ELR (cell line): ENCODE measurements at places on chromosomes 16 and 17.
A peak's percentile ranks its signal among the peaks of the same experiment; 100 is the strongest.

- DNase-seq: no peak
Measured at GRCh38 chr17:28888832-28889231, 8.7 kb downstream of the FLOT2 start.

DNA sequence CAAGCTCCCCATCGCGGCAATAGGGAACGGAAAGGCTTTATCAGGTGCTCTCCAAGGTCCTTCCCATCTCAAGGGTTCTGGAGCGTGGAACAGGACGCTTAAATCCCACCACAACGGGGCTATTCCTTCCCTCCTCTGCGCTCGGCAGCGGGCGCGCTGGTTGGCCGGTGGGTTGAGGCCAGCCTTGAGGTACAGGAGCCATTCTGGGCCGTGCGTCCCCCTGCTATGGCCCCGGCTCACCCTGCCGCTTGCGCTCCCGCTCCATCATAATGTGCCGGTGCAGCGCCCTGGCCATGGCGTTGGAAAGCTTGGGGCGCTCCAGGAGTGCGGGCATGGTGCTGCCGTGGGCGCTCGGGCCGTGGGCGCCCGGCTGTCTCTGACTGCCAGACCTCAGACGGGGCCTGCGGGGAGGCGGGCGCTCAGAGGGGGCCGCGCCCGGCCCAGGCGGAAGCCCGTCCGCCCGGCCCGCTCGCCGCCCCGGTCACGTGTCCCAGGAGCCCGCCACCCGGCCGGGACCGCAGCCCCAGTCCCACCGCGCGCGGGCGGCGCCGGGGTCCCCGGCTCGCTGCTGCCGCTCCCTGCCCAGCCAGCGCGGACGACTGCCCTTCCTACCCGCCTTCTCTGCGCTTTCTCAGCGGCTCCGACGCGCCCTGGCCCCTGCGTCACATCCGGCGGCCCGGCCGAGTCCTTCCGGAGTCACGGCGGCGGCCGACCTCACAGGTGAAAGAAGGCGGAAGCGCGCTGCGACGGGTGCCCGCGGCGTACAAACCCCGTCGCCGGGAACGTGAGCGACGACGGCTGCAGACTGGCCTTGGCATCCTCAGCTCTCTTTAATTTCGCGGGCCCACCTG is at the start of gene GPS2:
TSS of gene GPS2 (minus strand) at position 642 of the 851 bp plus-strand sequence. CDS start at position 334, 308 bp downstream.
- DNase-seq: peak; percentile 90

DNA sequence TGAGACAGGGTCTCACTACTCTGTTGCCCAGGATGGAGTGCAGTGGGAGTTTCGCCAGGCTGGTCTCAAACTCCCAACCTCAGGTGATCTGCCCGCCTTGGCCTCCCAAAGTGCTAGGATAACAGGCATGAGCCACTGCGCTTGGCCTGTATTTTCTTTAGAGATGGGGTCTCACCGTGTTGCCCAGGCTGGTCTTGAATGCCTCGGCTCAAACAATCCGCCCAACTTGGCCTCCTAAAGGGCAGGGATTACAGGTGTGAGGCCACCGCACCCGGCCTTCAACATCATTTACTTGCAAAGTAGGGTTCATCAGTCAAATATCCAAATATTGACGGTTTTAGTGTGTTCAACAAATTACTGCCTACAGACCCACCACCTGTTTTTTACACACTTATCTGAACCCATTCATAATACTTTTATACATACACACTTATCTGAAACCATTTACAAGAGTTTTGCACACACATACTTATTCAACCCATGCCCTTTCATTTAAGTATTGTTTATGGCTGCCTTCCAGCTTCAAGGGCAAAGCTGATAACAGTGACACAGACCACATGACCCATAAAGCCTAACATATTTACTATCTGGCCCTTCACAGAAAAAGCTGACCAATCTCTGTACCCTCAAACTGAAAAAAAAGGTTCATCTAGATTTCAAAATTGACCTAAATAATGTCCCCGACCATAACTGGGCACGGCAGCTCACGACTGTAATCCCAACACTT is 11.9 kb downstream of the TMEM170A start:
- no peak for DNase-seq

DNA sequence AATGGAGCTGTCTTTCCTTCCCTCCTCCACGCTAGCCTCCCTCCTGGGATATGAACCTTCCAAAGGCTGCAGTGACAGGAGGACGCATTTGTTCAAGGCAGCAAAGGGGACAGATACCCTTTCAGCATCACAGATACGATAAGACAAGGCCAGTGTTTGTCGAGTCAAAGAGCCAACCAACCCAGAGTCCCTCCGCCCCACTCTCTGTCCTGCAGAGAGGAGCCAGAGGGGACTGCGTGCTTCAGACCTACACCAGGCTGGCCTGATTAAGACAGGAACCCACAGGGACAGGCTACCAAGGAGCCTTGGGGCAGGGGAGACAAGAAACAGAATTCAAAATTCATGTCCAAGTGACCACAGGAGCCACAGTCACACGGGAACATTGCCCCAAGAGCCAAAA is 72.6 kb upstream of the CDH5 start:
- no peak for DNase-seq

- DNase-seq: no peak
Measured at GRCh38 chr17:48831549-48831883, 681 bp downstream of the CALCOCO2 start.

DNA sequence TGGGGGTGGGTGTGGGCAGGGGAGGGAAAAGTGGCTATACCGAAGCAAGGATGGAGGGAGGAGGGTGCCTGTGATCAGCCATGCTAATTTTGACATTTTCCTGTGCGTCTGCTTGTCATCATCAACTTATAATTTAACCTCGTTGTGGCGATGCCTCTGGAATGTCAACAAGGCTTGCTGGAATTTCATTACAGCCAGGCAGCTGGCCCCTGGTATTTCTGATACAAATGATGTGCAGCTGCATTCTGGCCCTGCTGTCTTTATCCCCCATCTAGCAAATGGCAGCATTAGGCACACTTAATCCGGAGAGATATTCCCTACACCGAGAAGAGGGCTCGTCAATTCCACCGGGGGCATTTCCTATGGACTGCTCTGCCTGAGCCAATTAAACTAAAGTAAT is 278.3 kb upstream of the CCL2 start:
- no peak for DNase-seq

- DNase-seq: no peak
Measured at GRCh38 chr17:2904135-2904534, 107.9 kb downstream of the RAP1GAP2 start.

DNA sequence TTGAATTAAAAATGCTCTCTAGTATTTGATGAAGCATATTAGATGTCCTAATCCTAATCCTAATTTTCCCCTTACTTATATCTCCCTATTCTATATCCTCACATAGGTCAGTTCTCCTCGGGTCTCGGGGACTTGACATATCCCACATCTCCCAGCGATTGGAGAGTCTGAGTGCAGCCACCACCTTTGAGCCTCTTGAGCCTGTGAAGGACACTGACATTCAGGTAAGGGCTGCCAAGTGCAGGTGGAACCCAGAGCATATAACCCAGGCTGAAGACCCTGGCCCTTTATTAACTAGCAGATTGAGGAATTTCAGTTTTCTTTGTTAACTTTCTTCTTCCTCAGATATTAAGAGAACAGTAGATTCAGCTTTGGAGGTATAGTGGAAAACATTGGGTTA is 28.5 kb downstream of the NUP93 start:
- DNase-seq: no peak

- no peak for DNase-seq
Measured at GRCh38 chr17:76631821-76632565, 11.6 kb downstream of the ST6GALNAC1 start.

DNA sequence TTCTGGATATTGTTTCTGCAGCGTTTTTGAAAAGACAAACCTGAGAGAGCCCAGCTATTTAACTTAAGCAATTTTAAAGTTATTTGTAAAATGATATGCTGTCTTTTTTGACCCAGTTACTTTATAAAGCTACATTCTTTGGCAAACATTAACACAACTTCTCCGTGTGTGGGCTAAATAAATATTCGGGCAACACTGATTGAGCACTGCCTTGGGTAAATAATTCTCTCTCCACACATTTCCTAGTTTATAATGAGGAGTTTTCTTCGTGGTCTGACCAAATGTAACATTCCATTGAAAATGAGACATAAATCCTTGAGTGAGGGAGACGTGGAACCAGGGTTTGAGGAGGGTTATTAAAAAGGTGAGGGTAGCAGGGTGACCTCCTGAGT is 142.8 kb downstream of the WWOX start:
- no peak for DNase-seq

DNA sequence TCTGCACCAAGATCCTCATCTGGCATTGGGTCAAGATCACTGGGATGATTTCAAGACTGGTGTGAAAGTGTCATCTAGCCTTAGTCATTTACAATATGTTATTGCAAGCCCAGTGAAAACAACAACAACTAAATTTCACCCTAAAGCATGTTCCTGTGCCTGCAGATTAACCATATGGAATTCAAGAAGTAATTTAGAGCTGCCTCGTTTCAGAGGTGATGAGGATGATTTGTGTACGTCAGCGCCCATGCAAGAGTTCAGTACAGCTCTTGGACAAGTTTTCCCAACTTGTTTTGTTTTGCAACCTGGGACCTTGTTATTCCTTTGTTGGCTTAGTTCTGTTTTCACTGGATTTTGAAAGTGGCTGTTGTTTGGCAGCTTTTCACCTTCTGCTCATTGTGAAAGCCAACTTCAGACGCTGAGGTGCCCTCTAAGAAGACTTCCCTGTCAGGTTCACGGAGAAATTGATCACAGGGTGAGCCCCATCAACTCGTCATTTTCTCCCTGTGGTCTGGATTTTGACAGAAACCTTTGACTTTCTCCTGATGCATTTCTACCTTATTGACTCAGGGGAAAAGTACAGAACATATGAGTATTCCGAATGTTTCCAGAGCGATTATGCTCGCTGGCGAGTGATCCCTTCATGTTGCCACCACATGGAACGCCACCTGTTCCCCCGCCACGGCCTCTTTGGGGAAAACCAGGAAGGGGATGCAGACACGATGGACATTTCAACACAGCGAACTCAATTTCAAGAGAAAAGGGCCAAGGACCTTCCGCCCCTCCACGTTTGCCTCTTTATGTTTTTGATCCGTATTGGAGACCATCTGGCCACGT is 85.6 kb downstream of the FOXL1 start:
- peak; percentile 71 for DNase-seq

GRCh38 chr16:22425847-22426246 is 51.4 kb upstream of the CDR2 start:
- no peak for DNase-seq

DNA sequence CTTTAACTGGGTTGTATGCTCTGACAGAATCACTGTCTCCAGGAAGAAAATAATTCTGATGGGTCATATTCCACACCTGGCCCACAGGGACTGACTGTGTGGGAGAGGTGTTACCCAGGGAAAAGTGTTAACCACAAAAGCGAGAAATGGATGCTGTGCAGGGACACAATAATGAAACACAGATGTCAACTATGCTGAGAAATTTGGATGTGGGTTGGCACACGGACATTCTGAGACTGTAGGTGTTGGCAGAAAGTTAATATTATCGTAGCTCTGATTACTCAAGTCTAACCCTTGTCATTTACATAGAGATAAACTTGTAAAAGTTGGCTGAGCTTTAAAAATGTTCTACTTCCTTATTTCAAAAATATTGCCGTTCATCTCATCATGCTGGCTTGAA is 19.6 kb downstream of the TMC5 start:
- no peak for DNase-seq

- DNase-seq: no peak
Measured at GRCh38 chr16:11377154-11377553, 31.9 kb downstream of the RMI2 start.

DNA sequence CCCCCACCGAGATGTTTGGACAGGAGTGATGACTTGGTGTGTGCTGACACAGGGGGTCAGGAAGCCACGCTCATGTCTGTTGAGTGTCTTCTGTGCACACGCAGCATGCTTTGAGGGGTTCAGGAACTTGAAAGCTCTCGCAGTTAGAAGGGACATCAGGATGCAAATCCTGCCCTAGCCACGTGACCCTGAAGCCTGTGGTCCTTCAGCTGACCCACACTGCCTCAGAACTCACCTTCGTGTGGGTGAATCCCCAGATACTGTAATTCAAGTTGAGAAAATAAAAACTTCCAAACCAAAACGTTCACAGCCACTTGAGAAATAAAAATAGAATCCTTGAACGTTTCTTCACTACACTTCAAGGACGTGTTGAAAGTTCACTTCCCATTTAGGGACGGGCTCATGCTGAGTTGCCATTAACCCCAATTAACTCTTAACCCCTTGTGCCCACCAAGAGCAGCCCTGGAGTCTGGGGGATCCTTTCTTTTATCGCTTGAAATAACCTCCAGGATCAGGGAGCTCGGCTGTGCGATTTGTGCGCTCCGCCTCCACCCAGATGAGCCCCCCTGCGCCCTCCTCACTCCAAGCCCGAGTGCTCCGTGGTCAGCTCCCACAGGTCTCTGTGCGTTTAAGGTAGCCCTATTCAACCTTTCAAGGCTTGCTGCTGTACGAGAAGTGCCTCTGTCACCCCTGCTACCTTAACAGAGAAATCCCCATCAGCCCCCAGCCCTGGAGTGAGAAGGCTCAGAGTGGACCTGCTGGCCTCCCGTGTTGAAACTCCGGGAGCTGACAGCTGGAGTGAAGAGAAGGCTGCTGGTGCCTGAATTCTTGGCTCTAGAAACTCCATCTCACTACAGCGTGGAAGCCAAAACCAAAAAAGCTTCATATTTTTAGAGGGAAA is 36.2 kb upstream of the NAT9 start:
- DNase-seq: no peak

GRCh38 chr16:24745791-24746190 is 16.3 kb downstream of the TNRC6A start:
- DNase-seq: no peak
